Hepatocyte (in vitro differentiated cells): ENCODE measurements at places on chromosomes 7 and 10.
A peak's percentile ranks its signal among the peaks of the same experiment; 100 is the strongest.

- no peak overlapping the region for H3K4me3 ChIP-seq
- H3K27ac ChIP-seq = no peak overlapping the region
- no peak for DNase-seq
- H3K4me1 ChIP-seq = no peaks in the 10 kb centered on the region
- H3K27me3 ChIP-seq = no peaks in the 10 kb centered on the region
- H3K36me3 ChIP-seq = no peaks in the 10 kb centered on the region
Measured at GRCh38 chr10:51106311-51106945, 32.1 kb downstream of the PRKG1 start.

DNA sequence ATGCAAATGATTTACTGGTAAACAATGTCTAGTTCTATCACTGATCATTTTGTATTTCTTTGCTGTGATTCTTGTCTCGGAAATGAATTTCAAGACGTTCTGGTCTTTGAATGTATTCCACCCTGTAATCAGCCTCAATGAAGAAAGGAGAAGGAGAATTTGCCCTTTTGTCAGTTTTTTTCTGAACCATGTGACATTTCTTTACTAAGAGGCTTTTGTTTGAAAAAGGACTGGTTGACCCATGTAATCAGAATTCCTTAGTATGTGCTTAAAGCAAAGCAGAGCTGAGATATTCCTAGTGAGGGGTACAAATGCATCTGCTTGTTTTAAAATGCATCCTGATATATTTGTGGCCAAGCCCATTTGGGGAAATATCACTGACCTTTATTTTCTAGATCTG, 581.6 kb downstream of the ETV1 start:
- H3K27me3 ChIP-seq = no peaks in the 10 kb centered on the region
- no peak overlapping the region for H3K4me3 ChIP-seq
- no peaks in the 10 kb centered on the region for H3K4me1 ChIP-seq
- DNase-seq = no peak
- H3K36me3 ChIP-seq = no peaks in the 10 kb centered on the region
- H3K27ac ChIP-seq = no peak overlapping the region

GRCh38 chr10:132577350-132578003, 39.9 kb downstream of the INPP5A start:
- no peaks in the 10 kb centered on the region for H3K27me3 ChIP-seq
- no peak for DNase-seq
- H3K36me3 ChIP-seq = no peaks in the 10 kb centered on the region
- peaks cover 28% of the 10 kb centered on the region for H3K4me1 ChIP-seq
- H3K27ac ChIP-seq = no peak overlapping the region

DNA sequence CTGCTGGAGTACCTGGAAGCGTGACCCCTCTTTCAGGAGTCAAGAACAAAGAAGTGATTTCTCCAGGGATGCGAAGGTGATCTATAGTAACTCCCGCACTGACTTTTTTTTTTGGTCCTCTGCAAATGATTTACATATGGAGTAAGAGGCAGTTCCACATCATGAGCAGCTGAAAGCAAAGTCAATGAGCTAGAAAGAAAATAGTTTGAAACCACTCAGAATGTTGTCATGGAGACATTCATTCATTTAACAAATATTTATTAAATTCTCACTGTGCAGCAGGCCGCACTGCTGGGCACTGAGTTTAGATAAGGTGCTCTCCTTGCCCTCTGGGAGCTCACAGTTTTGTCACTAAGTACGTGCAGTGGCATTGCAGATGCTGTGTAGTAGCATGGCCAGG, 206.7 kb downstream of the CAMK1D start:
- no peaks in the 10 kb centered on the region for H3K27me3 ChIP-seq
- H3K27ac ChIP-seq = no peak overlapping the region
- H3K4me1 ChIP-seq = no peaks in the 10 kb centered on the region
- DNase-seq = no peak

DNA sequence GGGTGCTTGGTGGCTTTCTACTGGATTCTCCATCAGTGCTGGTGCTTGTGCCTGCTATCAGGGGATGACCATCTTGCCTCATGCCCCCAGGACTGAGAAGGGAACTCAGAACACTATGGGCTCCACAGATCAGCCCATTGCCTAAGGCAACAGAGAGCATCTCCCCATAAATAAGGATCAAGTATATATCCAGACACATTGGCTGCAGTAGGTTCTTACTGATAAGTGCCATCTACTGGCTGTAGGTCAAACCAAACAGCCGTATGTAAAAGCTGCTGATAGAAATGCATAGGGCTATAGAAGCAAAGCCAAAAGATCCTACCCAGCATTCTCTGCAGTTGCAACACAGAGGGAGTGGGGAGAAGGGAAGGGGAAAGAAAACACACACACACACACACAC, 153.7 kb downstream of the CDK14 start:
- no peaks in the 10 kb centered on the region for H3K4me1 ChIP-seq
- no peak overlapping the region for H3K4me3 ChIP-seq
- H3K27ac ChIP-seq = no peak overlapping the region
- no peaks in the 10 kb centered on the region for H3K36me3 ChIP-seq

- no peak overlapping the region for H3K4me3 ChIP-seq
- no peaks in the 10 kb centered on the region for H3K4me1 ChIP-seq
- H3K36me3 ChIP-seq = no peaks in the 10 kb centered on the region
- H3K27ac ChIP-seq = no peak overlapping the region
- DNase-seq = no peak
- no peaks in the 10 kb centered on the region for H3K27me3 ChIP-seq
Measured at GRCh38 chr10:74983383-74983782, 128.1 kb upstream of the SAMD8 start.

DNA sequence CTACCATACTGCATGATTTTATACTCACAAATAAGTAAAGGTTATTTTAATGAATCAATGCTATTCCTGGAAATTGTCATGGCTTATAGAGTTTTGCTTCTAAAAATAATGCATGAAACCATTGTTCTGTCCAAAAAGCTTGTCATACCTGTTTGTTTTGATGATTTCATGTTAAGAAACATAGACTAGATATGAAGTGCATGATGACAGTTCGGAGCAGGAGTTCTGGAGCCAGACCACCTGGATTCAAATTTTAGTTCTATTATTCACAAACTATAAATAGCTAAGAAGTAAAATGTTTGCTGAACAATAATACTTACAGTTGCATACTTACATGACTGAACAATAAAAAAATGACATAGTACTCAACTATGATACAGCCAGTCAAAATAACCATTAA, 107.0 kb upstream of the AKR1E2 start:
- H3K27me3 ChIP-seq = no peaks in the 10 kb centered on the region
- DNase-seq = no peak
- H3K4me1 ChIP-seq = no peaks in the 10 kb centered on the region
- no peak overlapping the region for H3K4me3 ChIP-seq
- H3K36me3 ChIP-seq = no peaks in the 10 kb centered on the region

- H3K36me3 ChIP-seq = no peaks in the 10 kb centered on the region
- H3K27ac ChIP-seq = no peak overlapping the region
- H3K4me1 ChIP-seq = no peaks in the 10 kb centered on the region
- DNase-seq = no peak
Measured at GRCh38 chr7:102220960-102221800, 65.5 kb upstream of the SH2B2 start.

GRCh38 chr7:98641646-98642500, 24.8 kb downstream of the NPTX2 start:
- no peak overlapping the region for H3K27ac ChIP-seq
- no peak for DNase-seq
- no peaks in the 10 kb centered on the region for H3K4me1 ChIP-seq
- no peaks in the 10 kb centered on the region for H3K27me3 ChIP-seq
- no peaks in the 10 kb centered on the region for H3K36me3 ChIP-seq
- no peak overlapping the region for H3K4me3 ChIP-seq

DNA sequence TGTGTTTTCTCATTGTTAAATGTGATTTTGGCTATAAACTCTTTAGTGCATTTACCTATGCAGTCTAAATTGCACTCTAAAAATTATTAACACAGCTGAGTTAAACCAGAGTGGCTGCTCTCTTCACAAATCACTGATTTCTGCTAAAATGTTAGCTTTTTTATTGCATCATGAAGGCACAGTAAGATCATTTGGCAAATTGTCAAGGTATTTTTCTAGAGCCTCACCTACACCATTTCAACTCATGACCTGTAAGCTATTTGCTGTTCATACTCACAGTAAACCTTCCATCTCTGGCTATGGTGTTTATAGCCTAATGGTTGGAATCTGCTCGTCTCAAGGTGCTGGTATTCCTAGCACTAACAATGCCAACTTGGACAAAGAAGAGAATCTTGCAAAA, 25.7 kb downstream of the NDUFB2 start:
- no peaks in the 10 kb centered on the region for H3K36me3 ChIP-seq
- no peaks in the 10 kb centered on the region for H3K4me1 ChIP-seq
- H3K4me3 ChIP-seq = no peak overlapping the region
- no peak overlapping the region for H3K27ac ChIP-seq
- no peaks in the 10 kb centered on the region for H3K27me3 ChIP-seq

GRCh38 chr7:99098286-99098823, 45.6 kb downstream of the SMURF1 start:
- no peak overlapping the region for H3K4me3 ChIP-seq
- DNase-seq = no peak

DNA sequence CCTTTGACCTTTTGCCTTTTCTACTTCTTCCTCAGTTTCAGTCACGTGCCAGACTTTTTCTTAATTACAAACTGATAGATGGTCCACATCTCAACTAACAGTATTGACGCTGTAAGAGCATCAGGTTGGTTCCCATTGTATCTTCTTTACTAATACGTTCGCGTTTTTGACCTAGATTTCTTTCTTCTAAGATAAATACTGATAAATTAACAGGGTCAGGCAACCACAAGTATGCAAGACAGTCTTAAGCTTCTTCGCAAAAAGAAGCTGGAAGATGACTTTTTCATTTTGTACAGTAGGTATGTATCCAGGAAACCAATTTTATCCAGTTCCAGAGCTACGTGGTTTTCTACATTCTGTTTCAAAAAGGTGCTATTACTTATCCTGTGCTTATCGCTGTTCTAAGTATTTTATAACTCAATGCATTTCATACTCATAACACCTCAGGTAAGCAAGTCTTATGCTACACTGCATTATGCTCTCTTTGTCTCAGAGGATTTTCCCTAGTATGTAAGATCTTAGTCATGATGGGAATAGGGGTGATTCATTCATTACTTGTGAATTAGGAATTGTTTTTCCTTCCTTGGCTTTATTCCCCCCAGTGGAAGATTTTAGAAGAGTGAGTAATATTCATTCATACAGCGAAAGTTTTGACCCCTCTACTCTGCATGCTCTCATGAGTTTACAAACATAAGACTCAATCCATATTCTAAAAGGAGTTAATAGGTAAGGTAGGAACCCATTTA, 955 bp downstream of the DUS4L start:
- H3K27me3 ChIP-seq = no peaks in the 10 kb centered on the region
- H3K36me3 ChIP-seq = no peaks in the 10 kb centered on the region
- peak overlapping the region; percentile 97 for H3K27ac ChIP-seq
- DNase-seq = no peak
- H3K4me3 ChIP-seq = peak overlapping the region; percentile 58

DNA sequence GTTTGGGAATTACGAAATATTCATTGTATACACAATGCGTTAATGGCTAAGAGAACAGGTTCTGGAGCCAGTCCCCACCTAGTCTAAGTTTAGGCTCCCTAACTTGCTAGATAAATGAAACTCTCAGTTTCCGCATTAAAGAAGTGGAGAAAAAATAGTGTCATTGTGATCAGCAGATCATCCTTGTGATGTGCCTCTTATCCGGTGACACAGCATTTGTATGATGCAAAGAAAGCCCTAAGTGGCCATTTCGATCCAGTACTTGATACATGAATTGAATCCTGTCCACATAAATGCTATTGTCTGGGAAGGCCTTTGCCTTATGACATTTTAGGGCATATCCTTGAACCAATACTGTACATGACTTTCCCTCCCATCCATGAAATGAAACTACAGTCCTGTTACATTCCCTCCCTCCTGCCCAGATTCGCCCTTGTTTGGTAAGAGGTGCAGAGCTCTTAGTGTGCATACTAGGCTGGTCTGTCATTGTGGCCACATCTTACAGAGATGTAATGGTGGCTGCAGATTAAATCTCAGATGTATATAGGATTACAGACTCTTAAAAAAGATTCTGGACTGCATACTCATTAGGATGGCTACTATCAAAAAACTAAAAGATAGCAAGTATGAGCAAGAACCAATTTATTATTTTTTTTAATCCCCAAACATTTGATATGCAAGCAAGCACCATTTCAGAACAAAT, 80.9 kb downstream of the LRRC4 start:
- H3K4me3 ChIP-seq = no peak overlapping the region
- no peak for DNase-seq
- no peaks in the 10 kb centered on the region for H3K27me3 ChIP-seq
- H3K4me1 ChIP-seq = peaks cover 3% of the 10 kb centered on the region
